Hepatocyte (in vitro differentiated cells): ENCODE measurements at places on chromosomes 2 and 18.
A peak's percentile ranks its signal among the peaks of the same experiment; 100 is the strongest.

DNA sequence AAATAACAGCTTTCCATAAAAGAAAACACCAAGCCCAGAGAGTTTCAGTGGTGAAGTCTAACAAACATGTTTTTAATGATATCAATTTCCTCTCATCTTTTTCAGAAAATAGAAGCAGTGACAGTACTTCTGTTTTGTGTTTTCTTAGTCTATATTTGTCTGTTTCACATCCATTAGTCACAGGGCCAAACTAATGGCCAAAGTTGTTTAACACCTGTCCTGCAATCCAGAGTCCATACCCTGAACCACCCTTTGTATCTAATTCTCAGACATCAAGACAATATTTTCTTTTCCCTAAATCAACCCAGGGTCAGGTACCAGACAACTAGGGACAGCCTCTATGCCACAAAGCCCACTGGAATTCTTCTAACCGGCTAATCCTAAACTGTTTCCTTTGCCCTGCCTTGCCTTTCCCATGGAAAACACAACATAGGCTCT lies 25.9 kb downstream of the TMSB10 start:
- H3K36me3 ChIP-seq, result no peaks in the 10 kb centered on the region
- H3K4me1 ChIP-seq, result peaks cover 1% of the 10 kb centered on the region
- H3K4me3 ChIP-seq, result no peak overlapping the region
- H3K27ac ChIP-seq, result no peak overlapping the region

- H3K36me3 ChIP-seq, result no peaks in the 10 kb centered on the region
- no peak for DNase-seq
Measured at GRCh38 chr2:177172034-177172880, 40.3 kb upstream of the HNRNPA3 start.

DNA sequence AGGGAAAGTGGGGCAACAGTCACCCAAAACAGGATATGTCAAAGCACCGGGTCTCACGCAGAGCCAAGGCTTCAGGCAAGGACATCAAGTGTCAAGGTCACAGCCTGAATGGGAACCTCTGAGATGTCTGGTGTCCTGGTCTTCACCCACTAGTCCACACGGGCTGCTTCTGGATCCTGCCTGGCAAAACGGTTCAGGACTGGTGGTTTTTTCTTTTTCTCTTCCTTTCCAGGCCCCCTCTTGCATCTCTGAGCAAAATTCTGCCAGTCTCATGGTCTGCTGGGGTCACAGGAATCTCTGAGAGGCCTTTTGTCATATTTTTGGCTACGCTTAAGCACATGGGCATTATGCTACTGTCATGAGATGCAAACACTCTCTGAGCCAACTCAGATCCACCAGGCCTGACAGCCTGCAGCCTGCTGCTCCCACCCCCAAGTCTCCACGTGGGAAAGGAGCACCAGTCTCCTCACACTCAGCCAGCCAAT lies 518.2 kb upstream of the ZEB2 start:
- no peaks in the 10 kb centered on the region for H3K4me1 ChIP-seq
- no peak overlapping the region for H3K27ac ChIP-seq
- DNase-seq, result no peak
- H3K27me3 ChIP-seq, result no peaks in the 10 kb centered on the region

DNA sequence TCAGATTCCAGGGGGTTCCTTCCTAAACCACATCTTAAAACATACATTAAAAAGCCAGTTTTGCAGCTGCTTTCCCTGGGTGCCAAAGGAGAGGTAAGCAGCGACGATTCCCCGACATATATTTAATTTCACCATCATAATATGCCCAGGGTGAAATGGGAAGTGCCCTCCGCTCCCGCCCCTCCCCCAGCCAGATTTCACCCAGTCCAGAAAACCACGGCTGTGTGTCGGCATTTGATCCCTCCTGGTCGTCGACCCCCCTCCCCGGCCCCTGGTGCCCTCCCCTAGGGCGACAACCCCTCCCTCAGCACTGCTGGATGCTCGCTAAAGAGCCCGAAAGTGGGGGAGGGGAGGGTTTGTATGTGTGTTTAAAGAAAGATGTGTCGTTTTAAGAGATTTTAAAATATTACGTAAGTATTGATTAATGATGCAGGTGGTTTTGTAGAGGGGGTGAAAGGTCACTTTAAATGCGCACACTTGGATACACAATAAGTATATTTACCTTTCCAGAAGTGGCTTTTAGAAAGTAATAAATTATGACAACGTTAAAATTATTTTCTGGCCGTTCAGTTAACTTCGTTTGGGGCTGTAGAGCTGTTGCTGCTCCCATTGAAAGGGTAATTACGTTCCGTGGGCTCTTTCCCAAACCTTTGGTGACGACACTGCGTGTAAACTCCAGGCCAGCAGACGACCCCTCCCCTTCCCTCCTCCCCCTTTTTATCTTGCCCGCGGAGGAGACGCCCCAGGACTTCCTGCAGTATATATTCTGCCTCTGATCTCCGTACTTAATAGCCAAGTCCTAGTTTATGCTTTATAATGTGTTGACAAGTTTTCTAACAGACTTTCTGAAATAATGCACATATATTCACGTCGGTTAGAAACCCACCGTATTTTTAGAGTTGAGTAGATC lies 3.4 kb upstream of the BCL11A start:
- H3K27me3 ChIP-seq, result no peaks in the 10 kb centered on the region
- H3K27ac ChIP-seq, result peak overlapping the region; percentile 11
- H3K4me3 ChIP-seq, result peak overlapping the region; percentile 24
- peaks cover 21% of the 10 kb centered on the region for H3K4me1 ChIP-seq
- no peaks in the 10 kb centered on the region for H3K36me3 ChIP-seq

- no peaks in the 10 kb centered on the region for H3K36me3 ChIP-seq
- no peaks in the 10 kb centered on the region for H3K27me3 ChIP-seq
- DNase-seq, result no peak
- H3K27ac ChIP-seq, result no peak overlapping the region
Measured at GRCh38 chr18:60664736-60665135, 292.2 kb upstream of the MC4R start.

GRCh38 chr2:109482361-109482861 lies 131.4 kb downstream of the SEPTIN10 start:
- H3K4me1 ChIP-seq, result peaks cover 15% of the 10 kb centered on the region
- no peak overlapping the region for H3K4me3 ChIP-seq
- H3K27me3 ChIP-seq, result no peaks in the 10 kb centered on the region
- H3K36me3 ChIP-seq, result no peaks in the 10 kb centered on the region
- no peak overlapping the region for H3K27ac ChIP-seq
